ENCODE measurements at places on chromosomes 7 and 10. TPM values are rescaled to one million over a fixed set of nuclear protein-coding genes. Genes with fewer than 3 reads are reported as not detected.

DNA sequence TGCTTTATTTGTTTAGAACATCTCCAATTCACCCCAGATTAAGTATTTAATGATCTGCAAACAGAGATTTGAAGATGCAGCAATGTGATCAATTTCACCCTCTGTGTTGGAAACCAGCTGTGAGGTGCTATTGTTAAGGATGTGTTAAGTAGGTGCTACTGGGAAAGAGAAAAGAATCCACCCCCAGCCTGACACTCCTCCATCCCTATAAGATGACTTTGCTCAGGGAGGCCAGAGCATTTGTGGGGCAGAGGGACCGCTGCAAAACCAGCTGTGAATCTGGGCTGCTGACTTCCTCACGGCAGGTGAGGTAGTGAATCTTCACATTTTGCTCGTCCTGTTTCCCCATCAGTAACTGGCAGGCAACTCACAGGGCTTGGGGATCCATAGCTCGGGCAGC lies 297.5 kb downstream of the GFRA1 start:
- no peak overlapping the region for H3K4me3 ChIP-seq
- DNase-seq = no peak
- H3K4me1 ChIP-seq = no peaks in the 10 kb centered on the region
- no peaks in the 10 kb centered on the region for H3K36me3 ChIP-seq
- no peak overlapping the region for H3K27ac ChIP-seq

- H3K4me1 ChIP-seq = no peaks in the 10 kb centered on the region
- no peaks in the 10 kb centered on the region for H3K36me3 ChIP-seq
- H3K27me3 ChIP-seq = no peaks in the 10 kb centered on the region
- H3K4me3 ChIP-seq = no peak overlapping the region
These were observed 407.9 kb upstream of the NPVF start for GRCh38 chr7:25636168-25636567.

Gene ZNF655
- total RNA-seq = 58.9 TPM

- no peak overlapping the region for H3K27ac ChIP-seq
- no peak for DNase-seq
- no peak overlapping the region for H3K4me3 ChIP-seq
These were observed 198.3 kb downstream of the GRID1 start for GRCh38 chr10:86168256-86168655.

Gene TWIST1
- total RNA-seq = not detected

Gene UCN3
- not detected for total RNA-seq

Measured in activated naive CD8-positive, alpha-beta T cell treated with anti-CD3 and anti-CD28 coated beads for 36 hours (primary cell).